ENCODE measurements at places on chromosomes 2 and 18. TPM values are rescaled to one million over a fixed set of nuclear protein-coding genes. Genes with fewer than 3 reads are reported as not detected.

Gene CNRIP1
- 45.6 TPM for total RNA-seq

Gene WNT10A
- 1.6 TPM for total RNA-seq

Gene ST8SIA3
- not detected for total RNA-seq

Gene ALK
- not detected for total RNA-seq

- DNase-seq = no peak
Observed at GRCh38 chr2:15665067-15665942, 73.6 kb downstream of the DDX1 start.

DNA sequence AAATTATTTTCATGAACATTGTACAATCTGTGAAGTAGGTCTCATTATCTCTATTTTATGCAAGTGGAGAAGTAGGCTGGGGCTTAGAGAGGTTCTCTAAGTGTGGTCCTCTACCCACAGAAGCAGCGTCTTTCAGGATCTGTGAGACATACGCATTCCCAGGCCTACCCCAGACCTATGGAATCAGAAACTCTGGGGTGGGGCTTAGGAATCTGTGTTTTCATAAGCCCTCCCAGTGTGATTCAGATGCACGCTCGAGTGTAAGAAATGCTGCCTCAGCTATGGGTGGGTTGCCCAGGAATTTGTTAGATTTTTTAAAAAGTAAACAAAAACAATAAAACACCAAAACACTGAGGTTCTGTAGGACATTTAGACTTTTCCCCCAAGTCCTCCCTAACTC lies 14.8 kb upstream of the ZAP70 start:
- no peak for DNase-seq

DNA sequence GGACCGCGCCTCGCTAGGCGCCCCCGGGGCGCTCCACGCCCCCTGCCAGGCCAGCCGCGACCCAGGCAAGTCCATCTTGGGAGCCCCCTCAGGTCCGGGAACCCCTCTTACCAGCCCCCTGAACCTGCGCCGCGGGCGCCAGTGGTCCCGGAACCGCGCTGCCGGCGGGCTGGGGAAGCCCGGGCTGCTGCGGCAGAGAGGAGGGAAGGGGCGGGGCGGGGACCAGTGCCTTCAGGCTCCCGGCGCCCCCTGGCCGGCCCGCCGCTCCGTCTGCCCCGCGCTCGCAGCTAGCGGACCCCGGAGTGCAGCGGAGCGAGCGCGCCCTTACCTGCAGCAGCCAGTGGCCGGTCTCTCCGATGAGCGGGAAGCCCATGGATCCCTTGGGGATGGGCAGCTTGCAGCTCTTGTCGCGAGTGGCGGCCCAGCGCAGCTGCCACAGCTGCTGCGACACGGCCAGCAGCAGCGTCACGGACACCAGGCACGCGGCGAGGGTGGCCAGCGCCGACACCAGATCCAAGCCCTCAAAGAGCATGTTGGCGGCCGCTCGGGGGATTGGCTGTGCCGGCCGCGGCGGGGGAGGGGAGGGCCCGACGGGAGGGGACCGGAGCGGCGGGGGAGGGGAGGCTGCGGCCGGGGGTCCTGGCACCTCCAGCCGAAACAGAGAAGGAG lies at the start of gene CYP26B1:
Gene CYP26B1 (minus strand): TSS at position 560 of the 669 bp plus-strand sequence. CDS start 28 bp downstream, at position 532.
- no peak for DNase-seq

Data from thoracic aorta (tissue), 2 donors.